Naive thymus-derived CD4-positive, alpha-beta T cell (primary cell): ENCODE measurements at places on chromosomes 6 and 20. TPM values are rescaled to one million over a fixed set of nuclear protein-coding genes. Genes with fewer than 3 reads are reported as not detected.
A peak's percentile ranks its signal among the peaks of the same experiment; 100 is the strongest.

ERVFRD-1 gene
- polyA plus RNA-seq: 0.33 TPM

CYP21A2 gene
- polyA plus RNA-seq: not detected

DACT2 gene
- not detected for polyA plus RNA-seq

PFDN4 gene
- 26.4 TPM for polyA plus RNA-seq

GJA10 gene
- polyA plus RNA-seq: not detected

TUBB1 gene
- 0.22 TPM for polyA plus RNA-seq

MYT1 gene
- not detected for polyA plus RNA-seq

NHSL1 gene
- polyA plus RNA-seq: 0.05 TPM

OR12D3 gene
- not detected for polyA plus RNA-seq

LY6G6D gene
- polyA plus RNA-seq: not detected

SIRPB1 gene
- 2.2 TPM for polyA plus RNA-seq

TNFRSF6B gene
- polyA plus RNA-seq: not detected

LTV1 gene
- 20.6 TPM for polyA plus RNA-seq

TMEM244 gene
- not detected for polyA plus RNA-seq

DLL1 gene
- polyA plus RNA-seq: 0.60 TPM

DNA sequence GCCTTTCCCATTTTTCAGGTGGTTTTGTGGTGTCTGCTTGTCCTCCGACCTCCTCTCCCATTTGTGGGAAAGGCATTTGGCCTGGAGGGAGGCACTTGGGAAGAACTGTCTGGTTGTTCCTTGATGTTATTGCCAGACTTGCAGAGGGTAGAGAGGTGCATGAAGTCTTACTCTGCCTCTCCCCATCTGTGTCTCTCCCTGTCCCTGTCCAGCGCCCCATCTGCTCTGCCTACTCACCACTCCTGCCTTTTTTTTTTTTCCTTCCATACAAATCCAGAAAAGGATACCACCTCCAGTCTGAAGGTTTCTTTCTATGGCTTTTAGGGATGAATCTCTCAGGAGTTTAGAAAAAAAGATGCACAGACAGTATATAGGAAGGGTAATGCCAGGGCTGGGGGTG is 19.8 kb downstream of the PPARD start:
- H3K27ac ChIP-seq: no peak overlapping the region
- DNase-seq: no peak
- H3K4me3 ChIP-seq: no peak overlapping the region
- H3K4me1 ChIP-seq: no peaks in the 10 kb centered on the region
- H3K27me3 ChIP-seq: no peaks in the 10 kb centered on the region

DNA sequence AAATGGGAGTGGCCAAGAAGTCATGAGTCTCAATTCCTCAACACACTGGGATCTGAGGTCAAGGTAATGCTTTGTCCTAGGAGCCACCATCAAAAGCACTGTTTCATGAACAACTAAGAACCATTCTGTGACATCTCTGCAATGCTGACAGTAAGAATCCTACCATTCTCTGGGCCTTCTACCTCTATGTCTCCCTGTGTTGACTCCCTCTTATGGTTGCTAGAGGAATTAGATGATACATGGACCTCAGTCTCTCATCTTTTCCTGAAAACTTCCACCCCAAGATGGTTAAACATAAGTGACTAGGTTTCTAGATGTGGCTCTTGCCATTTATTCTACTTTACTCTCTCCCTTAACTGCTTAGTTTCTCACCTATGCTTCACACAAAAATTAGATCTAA is 9.1 kb downstream of the MTRF1L start:
- no peak overlapping the region for H3K4me3 ChIP-seq
- H3K27ac ChIP-seq: peak overlapping the region; percentile 0
- DNase-seq: no peak

DNA sequence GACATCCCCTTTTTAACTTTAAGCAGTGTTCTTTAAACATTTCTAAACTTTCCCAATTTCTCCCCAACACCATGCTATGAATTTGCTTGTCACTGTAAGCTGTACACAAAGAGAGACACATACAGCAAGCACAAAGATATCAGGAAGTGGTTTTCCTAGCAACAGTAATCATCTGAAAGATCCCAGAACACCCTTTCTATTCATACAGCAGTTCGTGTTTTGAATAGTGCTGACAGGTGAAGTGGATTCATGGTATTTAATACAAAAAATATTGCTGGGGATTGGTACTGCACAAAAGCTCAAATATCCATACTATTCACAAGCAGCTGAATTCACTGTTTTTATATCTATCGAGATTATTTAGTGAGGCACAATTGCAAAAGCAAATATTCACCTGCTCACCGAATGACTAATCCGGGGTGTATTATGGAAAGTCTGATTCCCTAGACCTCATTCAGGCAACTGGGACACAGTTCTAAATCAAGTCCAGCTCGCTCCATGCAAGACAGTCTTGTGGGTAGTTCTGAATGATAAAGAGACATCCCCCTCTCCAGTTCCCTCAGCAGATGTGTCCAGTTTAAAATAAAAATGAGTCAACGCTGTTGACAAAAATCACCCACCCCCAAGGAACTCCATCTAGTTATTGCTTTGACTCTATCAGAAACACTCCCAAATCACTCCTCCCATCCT is 107.1 kb upstream of the TSHZ2 start:
- H3K27me3 ChIP-seq: no peaks in the 10 kb centered on the region
- peaks cover 3% of the 10 kb centered on the region for H3K4me1 ChIP-seq
- DNase-seq: no peak
- H3K4me3 ChIP-seq: no peak overlapping the region

DNA sequence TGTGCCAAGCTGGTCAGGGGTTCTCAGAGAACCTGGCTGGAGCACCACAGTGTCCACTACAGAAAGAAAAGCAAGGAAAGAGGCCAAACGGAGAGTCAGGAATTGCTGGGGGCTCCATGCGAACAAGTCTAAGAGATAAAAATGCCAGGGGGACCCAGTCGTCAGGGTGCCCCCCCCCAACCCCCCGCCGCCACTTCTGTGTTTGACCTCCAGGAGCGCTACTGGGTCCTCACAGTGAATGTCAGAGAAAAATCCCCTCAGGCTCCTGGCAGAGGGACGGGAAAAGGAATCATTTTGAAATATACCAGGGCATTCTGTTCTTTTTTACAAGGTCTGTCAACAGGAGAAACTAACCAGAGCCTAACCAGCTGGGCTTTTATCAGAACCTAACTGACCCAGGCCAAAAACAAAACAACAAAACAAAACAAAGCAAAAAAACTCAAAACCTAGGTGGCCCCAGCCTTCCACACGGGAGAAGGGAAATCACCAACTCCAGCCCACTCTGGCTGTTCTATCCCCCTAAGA is 17.9 kb upstream of the NELFCD start:
- no peaks in the 10 kb centered on the region for H3K36me3 ChIP-seq
- H3K27me3 ChIP-seq: no peaks in the 10 kb centered on the region
- DNase-seq: no peak
- H3K4me1 ChIP-seq: no peaks in the 10 kb centered on the region
- no peak overlapping the region for H3K4me3 ChIP-seq

DNA sequence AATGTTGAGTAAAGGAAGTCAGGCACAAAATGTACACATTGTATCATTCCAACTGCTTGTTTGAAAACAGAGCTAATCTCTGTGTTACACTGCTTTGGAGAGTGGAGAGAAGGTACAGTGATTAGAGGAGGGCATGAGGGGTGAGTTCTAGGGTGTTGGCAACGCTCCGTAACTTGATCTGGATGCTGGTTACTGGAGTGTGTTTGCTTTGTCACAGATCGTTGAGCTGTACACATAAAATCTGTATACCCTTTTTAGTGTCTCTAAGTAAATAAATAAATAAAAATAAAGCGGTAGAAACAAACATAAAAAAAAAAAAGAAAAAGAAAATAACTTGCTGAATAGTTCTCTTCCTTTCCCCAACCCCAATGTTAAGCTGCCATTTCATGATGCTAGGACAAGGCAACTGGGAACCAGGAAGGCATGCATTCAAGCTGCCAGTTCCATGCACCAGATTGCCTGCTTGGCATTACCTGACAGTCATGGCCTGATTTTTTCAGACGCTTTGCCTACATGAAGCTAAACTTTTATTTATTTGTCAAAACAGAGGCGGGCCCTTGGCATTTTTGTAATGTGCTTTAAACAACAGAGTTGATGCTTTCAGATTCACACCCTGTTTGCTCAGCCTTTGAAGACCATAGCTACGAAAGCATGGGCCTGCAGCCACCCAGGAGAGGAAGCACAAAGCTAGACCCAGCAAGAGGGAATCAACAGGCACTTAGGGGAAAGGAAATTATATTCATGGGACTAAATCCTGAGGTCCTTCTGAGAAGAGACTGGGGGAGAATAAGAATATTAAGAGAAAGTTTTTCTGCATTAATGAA is 21.2 kb downstream of the TNFRSF21 start:
- no peaks in the 10 kb centered on the region for H3K4me1 ChIP-seq
- H3K27ac ChIP-seq: no peak overlapping the region
- no peaks in the 10 kb centered on the region for H3K36me3 ChIP-seq
- H3K27me3 ChIP-seq: no peaks in the 10 kb centered on the region
- no peak overlapping the region for H3K4me3 ChIP-seq

DNA sequence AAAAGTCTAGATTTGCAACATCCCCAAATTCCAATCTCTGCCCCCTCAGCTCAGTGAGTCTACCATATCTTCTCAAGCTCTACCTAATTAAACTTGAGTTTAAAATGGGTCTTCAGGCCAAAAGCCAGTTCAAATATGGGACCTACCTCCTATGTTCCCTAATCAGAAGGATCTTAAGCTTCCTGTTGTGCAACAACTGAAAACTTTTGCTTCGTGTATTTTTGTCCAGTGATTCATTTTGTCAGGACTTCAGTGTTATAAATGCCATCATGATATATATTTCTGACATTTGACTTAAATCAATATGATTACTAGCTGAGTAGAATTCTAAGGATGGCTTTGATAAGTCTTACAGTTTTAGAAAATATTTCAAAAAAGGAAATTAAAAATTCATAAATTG is 622.6 kb upstream of the PTCHD4 start:
- DNase-seq: no peak
- H3K4me3 ChIP-seq: no peak overlapping the region
- no peaks in the 10 kb centered on the region for H3K4me1 ChIP-seq

GRCh38 chr6:112936504-112936903 is 589.4 kb downstream of the RFPL4B start:
- H3K36me3 ChIP-seq: no peaks in the 10 kb centered on the region
- no peak overlapping the region for H3K4me3 ChIP-seq
- no peak overlapping the region for H3K27ac ChIP-seq
- DNase-seq: no peak

DNA sequence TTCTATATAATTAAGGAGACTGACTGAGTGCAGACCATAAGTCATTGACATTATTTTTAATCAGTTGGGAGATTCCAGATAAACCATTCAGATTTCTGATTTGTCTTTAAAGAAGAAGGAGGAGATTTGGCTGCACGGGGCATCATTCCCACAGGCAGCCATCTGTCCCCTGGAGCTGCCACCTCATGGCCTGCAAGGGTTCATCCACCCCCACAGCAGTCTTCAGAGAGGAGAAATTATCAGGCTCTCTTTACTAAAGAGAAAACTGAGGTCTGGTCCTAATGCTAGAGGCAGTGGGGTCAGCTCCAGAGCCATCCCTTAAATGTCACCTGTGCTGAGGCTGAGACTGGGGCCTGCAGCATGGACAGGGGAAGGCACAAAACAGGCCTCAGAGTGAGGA is 501.3 kb upstream of the SULF2 start:
- no peaks in the 10 kb centered on the region for H3K27me3 ChIP-seq
- H3K36me3 ChIP-seq: no peaks in the 10 kb centered on the region
- DNase-seq: no peak
- no peak overlapping the region for H3K4me3 ChIP-seq

- H3K4me3 ChIP-seq: no peak overlapping the region
- peaks cover 40% of the 10 kb centered on the region for H3K36me3 ChIP-seq
- H3K4me1 ChIP-seq: no peaks in the 10 kb centered on the region
- no peak for DNase-seq
- no peaks in the 10 kb centered on the region for H3K27me3 ChIP-seq
Observed at GRCh38 chr6:31530659-31531058, 1.9 kb downstream of the MCCD1 start.

DNA sequence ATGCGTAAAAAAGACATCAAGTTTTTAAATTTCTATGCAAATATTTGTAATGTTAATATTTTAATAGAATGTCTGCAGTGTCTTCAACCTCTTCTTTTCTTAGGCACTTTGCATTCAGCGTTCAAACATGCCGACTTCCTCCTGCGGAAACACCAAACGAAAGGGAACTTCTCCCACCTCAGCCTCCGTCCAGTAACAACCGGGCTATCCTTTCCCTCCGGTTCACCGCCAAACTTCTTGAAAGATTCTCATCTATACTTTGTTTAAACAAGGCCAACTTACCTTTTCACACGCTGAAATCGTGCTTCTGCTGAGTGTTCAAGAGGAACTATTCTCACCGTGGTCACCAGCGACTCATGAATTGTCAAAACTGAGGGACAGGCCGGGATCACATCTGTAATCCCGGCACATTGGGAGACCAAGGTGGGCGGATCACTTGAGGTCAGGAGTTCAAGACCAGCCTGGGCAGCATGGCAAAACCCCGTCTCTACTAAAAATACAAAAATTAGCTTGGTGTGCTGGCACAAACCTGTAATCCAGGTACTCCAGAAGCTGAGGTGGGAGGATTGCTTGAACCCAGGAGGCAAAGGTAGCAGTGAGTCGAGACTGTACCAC is 44.8 kb downstream of the GJA1 start:
- H3K27ac ChIP-seq: no peak overlapping the region
- no peaks in the 10 kb centered on the region for H3K27me3 ChIP-seq
- H3K4me3 ChIP-seq: no peak overlapping the region
- no peaks in the 10 kb centered on the region for H3K4me1 ChIP-seq

DNA sequence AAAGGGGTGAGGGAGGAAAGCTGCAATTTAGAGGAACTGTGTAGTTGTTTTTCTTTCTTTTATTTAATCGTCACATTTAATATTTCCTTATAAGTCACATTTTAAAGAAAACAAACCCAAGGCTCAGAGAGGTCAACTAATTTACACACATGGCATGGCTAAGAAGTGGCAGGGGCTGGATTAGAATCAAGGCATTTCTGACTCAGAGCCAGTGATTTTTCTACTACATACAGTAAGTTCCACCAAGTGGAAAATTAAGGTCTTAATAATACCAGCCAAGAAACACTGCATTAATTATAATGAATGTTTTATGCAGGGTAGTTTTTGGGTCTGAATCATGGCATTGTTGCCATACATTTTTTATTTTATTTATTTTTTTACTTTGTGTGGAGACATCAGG is 607.7 kb upstream of the CITED2 start:
- H3K36me3 ChIP-seq: no peaks in the 10 kb centered on the region
- H3K4me3 ChIP-seq: no peak overlapping the region
- H3K27ac ChIP-seq: no peak overlapping the region
- no peaks in the 10 kb centered on the region for H3K4me1 ChIP-seq

DNA sequence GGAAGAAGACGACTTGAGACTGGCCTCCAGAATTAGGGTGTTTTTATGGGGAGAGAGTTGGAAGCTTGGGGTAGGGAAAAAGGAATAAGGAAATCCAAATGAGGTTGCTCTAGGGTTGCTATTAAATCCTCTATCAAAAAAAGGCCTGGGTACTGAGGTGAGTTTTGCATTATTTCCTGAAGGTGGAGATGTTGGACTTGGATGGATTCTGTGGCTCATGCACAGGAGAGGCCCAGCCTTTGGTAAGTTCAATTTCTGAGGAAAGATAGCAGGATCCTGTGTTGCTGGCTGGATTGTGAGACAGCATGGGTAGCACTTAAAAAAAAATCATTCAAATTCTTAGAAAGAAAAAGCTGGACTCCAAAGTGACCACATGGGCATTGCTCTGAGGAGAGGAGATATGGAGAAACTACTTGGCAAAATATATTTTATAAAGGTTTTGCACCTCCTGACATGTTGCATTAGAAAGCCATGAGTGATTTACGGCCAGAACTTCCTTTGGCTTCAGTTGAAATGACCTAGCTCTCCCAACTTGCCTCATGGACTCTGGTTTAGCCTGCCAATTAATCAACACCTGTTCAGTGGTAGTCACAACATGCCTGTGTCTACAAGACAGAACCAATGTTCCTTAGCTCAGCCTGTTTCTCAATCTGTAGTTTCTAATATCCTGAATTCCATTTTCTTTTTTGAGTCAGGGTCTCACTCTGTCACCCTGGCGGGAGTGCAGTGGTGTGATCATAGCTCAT is 152.1 kb upstream of the RALGAPA2 start:
- H3K27ac ChIP-seq: no peak overlapping the region
- DNase-seq: no peak
- no peak overlapping the region for H3K4me3 ChIP-seq
